ENCODE measurements at places on chromosomes 3 and 15. TPM values are rescaled to one million over a fixed set of nuclear protein-coding genes. Genes with fewer than 3 reads are reported as not detected.

DNA sequence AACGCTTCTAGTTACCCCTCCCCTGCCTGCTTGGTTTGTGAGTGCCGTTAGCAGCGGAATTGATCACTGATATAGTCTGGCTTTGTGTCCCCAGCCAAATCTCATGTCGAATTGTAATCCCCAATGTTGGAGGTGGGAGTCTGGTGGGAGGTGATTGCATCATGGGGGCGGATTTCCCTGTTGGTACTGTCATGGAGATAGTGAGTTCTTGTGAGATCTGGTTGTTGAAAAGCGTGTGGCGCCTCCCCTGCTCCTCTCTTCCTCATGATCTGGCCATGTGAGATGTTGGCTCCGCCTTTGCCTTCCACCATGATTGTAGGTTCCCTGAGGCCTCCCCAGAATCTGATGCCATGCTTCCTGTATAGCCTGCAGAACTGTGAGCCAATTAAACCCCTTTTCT is 47.3 kb upstream of the PGPEP1L start:
- no peak for DNase-seq

DNA sequence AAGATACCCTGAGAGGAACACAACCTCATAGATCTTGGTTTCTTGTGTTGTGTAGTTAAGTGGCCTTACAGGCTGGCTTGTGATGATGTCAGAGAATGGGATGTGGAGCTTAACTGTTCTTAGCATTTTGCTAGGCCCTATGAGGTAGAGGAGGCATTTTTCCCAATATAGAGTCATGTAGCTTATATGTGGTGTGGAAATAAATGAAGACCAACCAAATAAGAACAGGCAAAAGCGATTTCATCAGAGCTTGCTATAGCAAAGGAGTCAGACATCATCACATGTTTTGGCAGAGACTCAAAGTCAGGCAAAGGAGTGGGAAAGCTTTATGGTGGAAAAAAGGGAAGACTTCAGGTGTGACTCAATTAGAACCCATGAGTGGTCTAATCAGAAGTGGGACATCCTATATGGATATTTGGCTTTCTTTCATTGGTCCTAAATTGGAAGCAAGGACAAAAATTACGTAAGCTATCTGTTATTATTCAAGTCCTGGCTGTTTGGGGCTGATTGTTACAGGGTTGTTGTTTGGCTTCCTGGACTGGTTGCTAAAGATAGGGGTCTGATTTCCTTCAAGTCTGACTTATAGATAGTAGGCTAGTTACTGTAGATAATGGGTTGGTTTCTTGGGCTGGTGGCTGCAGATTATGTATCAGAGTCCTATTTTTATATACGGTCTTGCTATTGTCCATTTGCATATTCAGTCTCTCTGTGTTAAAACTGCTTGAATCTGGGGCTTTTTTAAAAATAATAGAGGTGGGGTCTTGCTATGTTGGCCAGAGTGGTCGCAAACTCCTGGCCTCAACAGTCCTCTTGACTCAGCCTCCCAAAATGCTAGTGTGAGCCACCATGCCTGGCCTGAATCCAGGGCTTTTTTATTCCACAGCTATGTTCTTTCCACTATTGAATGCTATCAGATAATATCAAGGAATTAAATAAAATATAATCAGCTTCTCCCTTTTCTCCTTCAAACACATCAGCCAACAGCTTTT is 30.3 kb upstream of the SETD2 start:
- no peak for DNase-seq

DNA sequence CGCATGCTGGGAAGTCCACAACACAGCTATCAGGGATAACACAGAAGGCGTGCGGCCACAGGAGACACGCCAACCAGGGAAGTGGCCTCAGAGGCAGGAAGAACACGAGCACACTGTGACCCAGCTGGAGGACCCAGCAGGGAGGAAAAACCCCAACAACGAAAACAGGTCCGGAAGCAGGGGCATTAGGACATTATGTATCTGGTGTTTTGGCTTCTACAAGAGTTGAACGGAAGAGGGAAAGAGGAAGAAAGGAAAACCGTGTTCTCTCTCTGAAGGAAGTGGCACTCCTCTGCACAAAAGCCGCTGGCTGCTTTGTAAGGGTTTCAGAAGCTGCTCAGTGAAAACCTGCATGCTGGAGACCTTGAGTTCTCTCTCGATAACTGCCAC is 61.8 kb downstream of the HACD2 start:
- DNase-seq, result no peak

- DNase-seq, result no peak
Observed at GRCh38 chr3:131795390-131796090, 239.3 kb downstream of the CPNE4 start.

GRCh38 chr3:176328198-176328597 is 869.1 kb downstream of the TBL1XR1 start:
- DNase-seq, result no peak

- DNase-seq, result no peak
Observed at GRCh38 chr15:72112805-72113204, 5.1 kb downstream of the MYO9A start.

GRCh38 chr3:169232863-169233262 is 430.6 kb downstream of the MECOM start:
- DNase-seq, result no peak

GRCh38 chr3:22971497-22971896 is 231.6 kb upstream of the UBE2E2 start:
- no peak for DNase-seq

DNA sequence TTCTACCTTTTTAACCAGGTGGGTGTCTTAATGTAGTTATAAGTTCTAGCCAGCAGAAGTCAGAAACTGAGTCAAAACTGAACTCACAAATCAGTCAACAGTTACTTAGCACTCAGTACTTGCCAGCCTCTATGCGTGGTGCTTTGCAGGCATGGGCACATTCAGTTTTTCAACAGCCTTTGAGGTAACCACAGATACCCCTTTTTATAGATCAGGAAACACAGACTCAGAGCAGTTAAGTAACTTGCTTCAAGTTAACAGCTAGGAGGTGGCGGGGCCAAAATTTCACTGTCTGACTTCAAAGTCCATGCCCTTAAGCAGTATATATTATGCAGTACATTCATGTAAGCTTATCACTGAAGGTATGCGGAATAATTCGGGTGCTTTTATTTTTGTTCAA is 139.4 kb downstream of the FHIT start:
- DNase-seq, result no peak

DNA sequence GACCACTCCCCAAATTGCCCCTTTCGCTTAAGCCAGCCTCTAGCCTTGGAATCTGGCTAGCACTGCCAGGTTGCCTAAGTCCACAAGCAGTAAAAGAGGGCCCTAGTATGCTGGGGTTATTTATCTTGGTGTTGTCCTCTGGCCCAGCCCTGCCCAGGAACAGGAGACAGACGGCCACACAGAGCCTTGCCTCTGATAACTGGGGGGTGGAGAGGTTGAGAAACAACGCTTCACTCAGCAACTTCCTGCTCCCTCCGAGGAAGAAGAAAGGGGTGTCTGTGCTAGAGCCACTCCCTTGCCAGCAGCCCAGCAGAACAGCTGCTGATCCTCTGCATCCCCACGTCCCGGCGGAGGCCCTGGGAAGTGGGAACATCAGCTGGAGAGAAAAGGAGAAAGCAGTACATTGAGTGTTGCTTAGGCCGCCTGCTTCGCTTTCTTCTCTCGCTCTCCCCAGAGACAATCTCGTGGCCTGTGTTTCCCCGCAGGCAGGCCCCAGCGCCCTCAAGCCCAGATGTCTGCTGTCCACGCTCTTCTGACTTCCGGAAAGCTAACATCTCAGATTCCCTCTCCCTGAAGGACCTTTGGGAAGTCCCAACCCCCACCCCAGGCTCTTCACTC is 22.6 kb upstream of the C3orf70 start:
- no peak for DNase-seq

DNA sequence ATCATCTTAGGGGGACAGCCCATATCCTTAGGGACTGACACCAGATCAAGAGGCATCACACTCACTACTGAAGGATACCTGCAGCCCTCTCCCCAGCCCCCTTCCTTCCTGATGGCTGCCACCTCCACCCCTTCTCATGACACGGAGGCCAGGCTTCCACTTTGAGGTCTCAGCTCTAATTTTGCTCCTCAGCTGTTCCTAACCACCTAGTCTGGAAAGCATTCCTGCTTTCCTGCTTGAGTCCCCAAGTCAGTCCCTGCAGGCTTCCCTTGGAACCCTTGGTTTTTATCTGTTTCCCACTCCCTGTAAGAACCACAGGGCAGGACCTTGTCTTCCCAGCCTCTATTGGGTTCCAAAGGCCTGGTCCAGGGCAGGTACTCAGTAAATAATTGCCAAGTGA is 3.2 kb downstream of the C3orf18 start:
- DNase-seq, result no peak

- DNase-seq, result no peak
Observed at GRCh38 chr3:5260992-5261501, 73.5 kb downstream of the EDEM1 start.

GRCh38 chr3:188358787-188359493 is 205.0 kb downstream of the LPP start:
- DNase-seq, result no peak

DNA sequence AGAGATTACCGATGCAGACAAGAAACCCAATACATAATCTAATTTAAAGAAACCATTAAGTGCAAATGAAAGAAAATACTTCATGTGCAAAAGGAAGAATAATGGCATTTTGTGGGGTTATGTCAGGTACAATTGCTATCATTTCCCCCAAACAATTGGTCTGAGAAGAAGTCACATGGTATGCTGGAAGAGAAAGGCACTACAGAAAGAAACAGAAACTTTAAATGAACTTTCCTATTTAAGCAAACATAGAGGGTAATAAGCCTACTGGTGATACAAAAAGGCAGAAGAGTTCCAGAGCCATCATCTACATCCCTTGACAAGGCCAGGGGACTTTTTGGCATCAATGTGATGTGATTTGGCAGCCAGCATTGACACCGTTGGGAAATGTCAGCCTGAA is 302.4 kb upstream of the WNT5A start:
- DNase-seq, result no peak

GRCh38 chr3:55807210-55807609 is 320.1 kb upstream of the WNT5A start:
- no peak for DNase-seq

DNA sequence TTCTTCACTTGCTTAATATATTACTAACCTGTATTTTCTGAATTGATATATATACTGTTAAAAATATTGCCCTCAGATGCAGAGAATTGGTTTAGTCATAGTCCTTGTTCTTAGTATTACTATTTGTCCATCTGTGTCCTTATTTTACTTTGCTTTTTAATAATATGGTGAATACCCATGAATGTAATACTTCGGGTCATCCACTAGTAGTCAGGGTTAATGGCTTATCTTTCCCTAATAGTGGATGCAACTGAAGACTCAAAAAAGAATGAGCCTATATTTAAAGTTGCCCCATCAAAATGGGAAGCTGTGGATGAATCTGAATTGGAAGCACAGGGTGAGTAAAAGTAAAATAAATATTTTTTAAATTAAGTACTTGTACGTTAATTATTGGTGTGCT is 36.5 kb downstream of the U2SURP start:
- no peak for DNase-seq

- DNase-seq, result no peak
Observed at GRCh38 chr3:4976109-4976508, 3.1 kb upstream of the BHLHE40 start.

GRCh38 chr3:112374333-112374734 is 41.4 kb downstream of the CD200 start:
- DNase-seq, result no peak

GRCh38 chr3:27639271-27639670 is 82.9 kb downstream of the EOMES start:
- no peak for DNase-seq

DNA sequence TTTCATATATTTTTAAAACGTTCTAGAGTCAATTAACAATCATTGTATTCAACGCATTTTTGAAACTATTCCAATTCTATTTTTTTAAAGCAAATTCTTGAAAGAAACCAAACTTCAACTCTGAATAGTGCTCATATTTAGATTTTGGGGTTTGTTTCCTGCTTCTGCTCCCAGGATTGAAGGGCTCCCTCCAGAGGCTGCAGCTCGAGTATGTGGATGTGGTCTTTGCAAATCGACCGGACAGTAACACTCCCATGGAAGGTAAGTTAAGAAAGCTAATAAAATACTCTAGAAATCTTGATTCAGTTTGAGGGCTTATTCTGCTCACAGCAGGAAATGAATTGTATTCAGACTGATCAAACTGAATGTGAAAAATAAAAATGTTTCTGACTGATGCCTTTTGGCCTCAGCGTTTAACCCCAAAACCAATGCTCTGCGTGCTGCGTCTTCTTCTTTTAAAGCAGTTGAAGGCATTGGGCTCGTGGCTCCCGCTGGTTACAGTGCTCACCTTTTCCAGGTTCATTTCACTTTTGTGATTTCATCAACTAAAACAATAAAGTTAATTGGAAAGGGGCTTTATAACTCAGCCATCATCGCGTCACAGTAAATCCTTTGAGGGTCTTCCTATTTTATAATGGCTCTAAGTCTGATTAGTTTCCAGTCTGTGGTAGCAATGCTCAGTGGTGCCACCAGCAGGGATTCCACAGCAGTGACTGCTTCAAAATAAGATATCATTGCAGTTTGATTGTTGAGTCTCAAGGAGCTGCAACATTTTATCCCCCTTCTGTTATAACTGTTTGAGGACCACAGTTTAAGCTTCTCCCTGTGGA is 80.1 kb downstream of the SSR3 start:
- DNase-seq, result no peak

ANKRD63 gene
- not detected for polyA plus RNA-seq

CADPS gene
- 0.90 TPM for polyA plus RNA-seq

SNX22 gene
- 0.07 TPM for polyA plus RNA-seq

RPP14 gene
- 18.8 TPM for polyA plus RNA-seq

ISL2 gene
- polyA plus RNA-seq, result not detected

PPM1L gene
- polyA plus RNA-seq, result 7.5 TPM

MLF1 gene
- polyA plus RNA-seq, result 19.0 TPM

TMEM266 gene
- 0.13 TPM for polyA plus RNA-seq

SFMBT1 gene
- 4.4 TPM for polyA plus RNA-seq

C3orf70 gene
- polyA plus RNA-seq, result 3.5 TPM

THSD4 gene
- 3.6 TPM for polyA plus RNA-seq
